Hindlimb muscle (tissue), 1 donor: ENCODE measurements at places on chromosomes 2 and 18.

DNA sequence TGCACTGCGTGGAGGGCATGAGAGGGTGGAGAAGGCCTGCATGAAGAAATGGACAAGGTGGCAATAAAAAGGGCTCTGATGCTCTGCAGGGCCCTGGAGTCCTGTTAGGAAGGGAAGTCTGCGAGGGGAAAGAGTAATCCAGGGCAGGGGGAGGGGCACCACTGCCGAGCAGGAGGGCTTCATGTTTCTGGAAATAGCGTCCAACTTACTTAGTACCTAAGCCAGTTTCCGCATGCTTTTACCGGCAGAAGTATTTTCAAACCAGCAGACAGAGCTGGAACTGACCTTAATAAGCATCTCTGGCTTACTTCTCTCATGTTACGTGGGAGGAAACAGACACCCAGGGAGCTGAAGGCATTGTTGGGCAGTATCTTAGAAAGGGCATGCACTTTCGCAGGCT lies 156.7 kb downstream of the GALNT14 start:
- DNase-seq, result peak; percentile 63

DNA sequence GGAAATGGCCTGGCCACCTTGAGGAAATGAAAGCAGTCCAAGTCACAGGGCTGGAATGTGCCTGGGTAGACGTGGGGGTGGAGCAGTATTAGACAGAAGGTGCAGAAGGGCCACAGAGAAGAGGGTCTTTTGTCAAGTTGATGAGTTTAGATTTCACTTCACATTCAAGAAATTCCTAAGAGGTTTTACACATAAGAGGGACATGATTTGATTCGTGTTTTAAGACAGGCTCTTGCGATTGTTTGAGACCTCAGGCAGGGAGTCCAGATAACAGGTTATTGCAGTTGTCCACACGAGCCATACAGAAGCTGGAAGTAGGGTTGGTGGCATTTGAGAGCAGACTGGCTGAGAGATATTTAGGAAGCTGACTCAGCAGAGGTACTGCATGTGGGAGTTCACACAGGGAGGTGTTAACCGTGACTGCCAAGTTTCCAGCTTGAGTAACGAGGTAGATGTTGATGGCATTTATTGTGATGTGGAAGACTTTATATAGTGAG lies 64.6 kb downstream of the NEB start:
- DNase-seq, result no peak

- no peak for DNase-seq
Observed at GRCh38 chr2:71612581-71613402, 159.4 kb downstream of the DYSF start.

DNA sequence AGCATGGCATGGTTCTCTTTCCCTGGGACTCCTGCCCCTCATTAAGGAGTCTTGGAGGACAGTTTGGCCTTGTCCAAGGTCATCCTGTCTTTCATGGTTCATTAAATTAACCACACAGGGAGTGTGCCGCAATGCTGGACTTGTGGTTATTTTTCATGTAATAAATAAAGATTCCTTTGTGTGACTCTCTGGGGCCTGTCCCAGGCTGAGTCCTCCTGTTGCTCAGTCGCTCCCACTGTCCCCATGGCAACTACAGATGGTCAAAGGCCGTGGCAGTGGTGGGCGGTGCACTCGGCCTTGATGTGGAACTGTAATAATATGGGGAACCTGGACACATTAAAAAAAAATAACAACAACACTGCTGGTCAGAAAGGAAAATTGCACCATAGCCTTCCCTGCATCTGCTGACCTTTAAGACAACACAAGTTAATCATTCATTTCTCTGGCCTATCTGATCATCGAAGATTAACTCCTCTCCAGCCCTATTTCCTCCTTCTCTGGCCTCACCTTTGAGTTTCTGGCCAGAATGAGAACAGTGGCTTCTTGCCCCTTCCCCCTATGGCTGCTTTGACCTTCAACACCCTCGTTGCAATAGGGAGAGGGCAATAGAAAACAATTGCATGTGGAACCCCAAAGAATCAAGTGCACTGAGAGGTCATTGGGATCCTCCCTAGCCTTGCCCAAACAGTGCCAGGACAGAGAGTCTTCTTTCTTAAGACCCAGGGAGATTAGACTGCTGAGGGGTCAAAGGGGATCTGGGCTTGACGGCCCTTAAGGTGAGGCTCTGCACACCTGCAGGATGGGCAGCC lies 44.7 kb downstream of the PSD4 start:
- no peak for DNase-seq
